ENCODE measurements at places on chromosomes 6 and 20.

DNA sequence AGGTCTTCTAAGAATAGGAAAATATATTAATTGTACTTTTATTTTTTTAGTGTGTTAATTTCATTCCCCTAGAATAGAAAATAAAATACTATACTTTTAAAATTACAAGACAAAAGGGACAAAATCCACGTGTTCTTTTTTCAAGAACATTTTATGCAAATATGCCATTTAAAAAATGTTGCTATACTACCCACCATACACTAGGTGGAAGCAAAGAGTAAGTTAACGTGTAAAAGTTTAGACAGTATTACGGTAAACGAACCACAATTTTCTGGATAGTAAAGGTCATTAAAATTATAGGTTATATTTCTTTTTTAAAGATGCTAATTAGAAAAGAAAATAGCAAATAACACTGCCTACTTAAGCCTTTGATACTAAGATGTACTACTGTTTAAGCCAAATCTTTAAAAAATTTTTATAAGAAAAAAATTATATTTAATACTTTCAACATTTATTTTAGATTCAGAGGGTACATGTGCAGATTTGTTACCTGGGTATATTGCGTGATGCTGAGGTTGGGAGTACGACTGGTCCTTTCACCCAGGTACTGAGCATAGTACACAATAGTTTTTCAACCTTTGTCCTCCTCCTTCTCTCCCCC lies 287.6 kb downstream of the PHF3 start:
- DNase-seq: no peak

GRCh38 chr6:12245763-12246718 lies 44.1 kb upstream of the EDN1 start:
- no peak for DNase-seq

- no peak for DNase-seq
Observed at GRCh38 chr6:34791164-34791700, 651 bp upstream of the BLTP3A start.

DNA sequence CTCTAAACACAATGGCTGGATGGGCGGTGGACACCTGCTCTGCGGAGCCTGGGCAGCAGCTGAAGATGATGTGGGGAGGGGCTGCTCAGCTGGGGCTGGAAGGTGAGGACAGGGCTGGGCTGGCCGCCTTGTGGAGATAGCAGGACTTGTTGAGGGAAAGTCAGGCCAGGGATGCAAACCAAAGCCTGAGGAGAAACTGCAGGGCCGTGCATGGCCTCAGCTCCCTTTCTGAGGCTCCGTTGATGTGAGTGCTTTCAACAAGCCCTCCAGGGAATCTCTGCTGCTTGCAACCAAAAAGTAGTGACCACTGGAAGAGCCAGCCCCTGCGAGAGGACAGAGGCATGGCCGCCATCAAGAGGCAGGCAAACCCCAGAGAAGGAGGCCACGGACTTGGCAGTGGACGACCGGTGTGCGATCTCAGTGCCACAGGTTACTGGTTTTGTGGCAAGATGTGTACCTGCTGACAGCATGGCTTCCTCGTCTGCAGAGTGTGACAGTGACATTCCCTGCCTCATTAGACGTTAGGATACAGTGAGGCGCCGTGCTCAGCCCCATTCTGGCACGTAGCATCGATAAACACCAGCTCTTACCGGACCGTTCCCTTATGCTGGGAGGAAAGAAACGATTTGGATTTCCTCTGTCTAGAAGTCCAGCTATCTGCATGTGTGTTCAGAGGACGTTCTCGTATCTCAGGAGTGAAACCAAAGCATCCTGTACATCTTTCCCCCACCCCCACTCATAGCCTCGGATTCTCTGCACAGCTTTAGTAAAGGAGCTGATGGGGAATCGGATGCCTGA lies 37.9 kb downstream of the ERMARD start:
- no peak for DNase-seq

- no peak for DNase-seq
Observed at GRCh38 chr6:17206566-17207072, 74.5 kb upstream of the RBM24 start.

GRCh38 chr20:35648836-35649235 lies 15.9 kb downstream of the CPNE1 start:
- no peak for DNase-seq

DNA sequence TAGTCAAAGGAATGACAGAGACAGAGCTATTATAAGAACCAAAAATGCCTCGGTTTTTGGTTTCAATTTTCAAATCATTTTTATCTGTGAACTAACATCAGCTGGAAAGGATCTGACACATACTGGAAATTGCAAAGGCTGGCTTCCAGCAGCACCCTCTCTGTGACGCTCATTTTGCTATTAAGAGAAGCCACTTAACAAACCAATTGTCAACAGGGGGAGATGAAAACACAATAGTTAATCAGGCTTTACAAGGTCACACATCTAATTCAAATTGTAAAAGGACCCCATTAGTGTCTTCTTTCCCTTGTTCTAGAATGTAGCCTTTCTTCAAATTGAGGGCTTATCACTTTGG lies 160.5 kb downstream of the TFAP2B start:
- no peak for DNase-seq

DNA sequence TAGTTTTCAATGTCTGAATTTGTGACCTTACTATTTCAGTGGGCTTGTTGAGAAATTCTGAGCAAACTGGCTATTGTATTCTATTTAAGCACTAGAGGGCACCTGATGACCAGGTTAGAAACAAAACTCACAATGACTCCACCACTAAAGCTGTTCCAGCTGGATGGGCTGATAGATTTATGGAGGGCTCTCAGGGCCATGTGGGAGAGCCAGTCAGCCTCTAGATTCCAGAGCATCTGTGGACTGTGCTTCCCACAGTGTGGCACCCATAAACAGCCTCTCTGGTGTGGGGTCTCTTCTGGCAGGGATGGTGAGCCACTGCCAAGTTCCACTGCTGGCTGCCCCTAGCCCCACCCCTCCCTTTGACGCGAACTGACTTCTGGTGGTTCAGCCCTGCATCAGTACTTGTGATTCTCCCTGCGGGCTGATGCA lies 29.2 kb downstream of the C6orf58 start:
- no peak for DNase-seq

GRCh38 chr6:134546962-134547645 lies 229.2 kb upstream of the SGK1 start:
- no peak for DNase-seq

- DNase-seq: no peak
Observed at GRCh38 chr20:59004763-59005522, 2.1 kb downstream of the CTSZ start.

- no peak for DNase-seq
Observed at GRCh38 chr6:131917763-131918649, 33.2 kb downstream of the CCN2 start.

DNA sequence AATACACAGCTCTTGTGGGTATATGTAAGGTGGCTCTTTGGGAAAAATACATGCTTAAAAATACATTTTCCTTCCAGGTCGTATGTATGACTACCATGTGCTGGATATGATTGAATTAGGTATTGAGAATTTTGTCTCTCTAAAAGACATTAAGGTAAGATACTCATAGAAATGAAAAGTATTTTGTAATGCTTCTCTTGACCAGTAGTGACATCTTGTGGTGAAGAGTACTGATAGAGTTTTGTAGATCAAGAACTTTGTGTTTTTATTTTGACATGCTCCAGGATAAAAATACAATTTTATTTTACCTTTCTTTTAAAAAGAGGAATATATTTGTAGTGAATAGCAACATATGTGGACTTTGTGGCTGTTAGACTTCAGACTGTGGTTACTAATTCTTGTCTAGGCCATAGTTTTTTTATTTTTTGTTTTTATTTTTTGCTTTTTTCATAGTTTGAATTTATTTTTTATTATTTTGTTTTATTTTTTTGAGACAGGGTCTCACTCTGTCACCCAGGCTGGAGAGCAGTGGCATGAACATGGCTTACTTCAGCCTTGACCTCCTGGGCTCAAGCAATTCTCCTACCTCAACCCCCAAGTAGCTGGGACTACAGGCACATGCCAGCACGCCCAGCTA lies 17.9 kb downstream of the RPF2 start:
- no peak for DNase-seq

Measured in cortex of kidney (tissue), 1 donor.